B cell (primary cell): ENCODE measurements at places on chromosomes 2 and 18. TPM values are rescaled to one million over a fixed set of nuclear protein-coding genes. Genes with fewer than 3 reads are reported as not detected.

- no peak for DNase-seq
Observed at GRCh38 chr2:98538280-98539041, 69.9 kb downstream of the COA5 start.

DNA sequence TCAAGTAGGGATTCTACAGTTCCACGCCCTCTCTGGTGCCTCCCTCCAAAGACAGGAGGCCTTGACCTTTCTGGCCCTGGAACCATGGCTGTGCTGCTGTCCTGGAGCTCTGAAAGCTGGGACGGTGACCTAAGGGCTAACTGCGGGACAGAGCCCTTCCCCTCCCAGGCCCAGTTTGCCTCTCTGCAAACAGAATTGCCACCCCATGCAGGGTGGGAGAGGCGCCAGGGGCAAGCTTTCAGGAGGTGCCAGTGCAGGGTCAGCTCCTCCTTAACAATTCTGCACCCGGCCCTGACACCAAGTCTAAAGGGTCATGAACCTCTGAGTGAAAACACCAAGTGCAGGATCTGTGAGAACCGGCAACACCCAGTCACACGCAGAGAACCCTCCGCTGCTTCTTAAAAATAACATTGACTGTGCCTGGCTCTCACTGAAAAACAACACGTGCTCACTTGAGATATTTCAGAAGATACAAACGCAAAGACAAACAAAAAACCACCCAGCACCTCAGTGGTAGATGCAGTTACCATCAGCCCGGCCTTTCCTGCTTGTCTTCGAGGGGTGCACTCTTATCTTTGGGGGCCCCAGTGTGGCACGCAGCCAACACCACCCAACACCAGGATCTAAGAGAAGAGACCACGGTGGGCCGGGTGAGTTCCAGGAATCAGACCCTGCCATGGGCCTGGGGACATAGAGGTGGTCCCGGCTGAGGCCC is 1.1 kb upstream of the SNED1 start:
- DNase-seq: no peak

DNA sequence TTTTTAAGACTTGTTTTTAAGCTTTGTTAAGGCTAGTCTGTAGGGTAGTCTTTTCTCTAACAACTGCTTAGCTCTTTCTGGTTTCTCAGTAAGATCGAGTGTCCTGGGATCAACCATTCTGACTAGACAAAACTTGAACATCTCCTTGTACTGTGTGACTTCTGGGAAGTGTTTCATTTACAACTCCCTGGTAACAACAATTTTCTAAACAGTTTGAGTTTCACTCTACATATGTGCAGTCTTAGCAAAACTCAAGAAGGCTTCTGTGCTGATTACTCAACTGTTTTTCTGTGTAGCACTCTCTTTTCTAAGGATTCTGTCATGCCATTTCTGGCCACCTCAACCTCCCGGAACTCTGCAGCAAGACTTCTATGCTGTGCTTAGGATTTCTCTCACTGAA is 204.5 kb downstream of the KIAA1328 start:
- DNase-seq: no peak

DNA sequence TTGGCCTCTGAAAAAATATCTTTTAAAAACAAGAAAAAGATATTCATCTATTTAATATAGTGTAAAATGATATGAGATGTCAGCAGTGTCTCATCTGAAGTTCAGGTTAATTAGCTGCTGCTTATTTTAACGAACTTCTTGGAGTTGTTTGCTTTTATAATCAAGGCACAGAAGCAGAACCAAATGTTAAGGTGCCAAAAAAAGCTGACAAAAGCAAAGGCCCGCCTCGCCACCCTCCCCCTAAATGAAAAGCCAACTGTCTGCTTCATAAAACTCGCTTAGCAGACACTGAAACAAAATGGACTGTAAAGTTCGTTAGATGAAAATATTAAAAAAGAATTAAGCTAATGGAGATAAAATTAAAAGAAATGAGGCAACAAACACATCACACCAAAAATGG is 562.6 kb downstream of the ZEB2 start:
- no peak for DNase-seq

- no peak for DNase-seq
Observed at GRCh38 chr18:69981948-69982347, 34.3 kb upstream of the CD226 start.

The NPHP1 gene
- total RNA-seq: 1.6 and 2.4 TPM in 2 replicates

The NFATC1 gene
- total RNA-seq: 108 and 120 TPM in 2 replicates

The NEUROD1 gene
- not detected in 2 replicates for total RNA-seq
